ENCODE measurements at places on chromosomes 13 and 19.

GRCh38 chr13:34748073-34748472 is 194.0 kb upstream of the NBEA start:
- H3K27ac ChIP-seq: no peak overlapping the region
- no peak overlapping the region for H3K4me3 ChIP-seq
- no peaks in the 10 kb centered on the region for H3K27me3 ChIP-seq
- no peaks in the 10 kb centered on the region for H3K4me1 ChIP-seq

- no peak overlapping the region for H3K4me3 ChIP-seq
- H3K36me3 ChIP-seq: peaks cover 9% of the 10 kb centered on the region
- no peak for DNase-seq
- H3K27ac ChIP-seq: no peak overlapping the region
- H3K4me1 ChIP-seq: no peaks in the 10 kb centered on the region
Observed at GRCh38 chr13:77898097-77898496, 20.5 kb downstream of the EDNRB start.

GRCh38 chr19:7674010-7675005 is 2.6 kb upstream of the MCEMP1 start:
- H3K27ac ChIP-seq: no peak overlapping the region
- no peaks in the 10 kb centered on the region for H3K4me1 ChIP-seq
- H3K27me3 ChIP-seq: peaks cover 2% of the 10 kb centered on the region
- H3K4me3 ChIP-seq: no peak overlapping the region
- H3K36me3 ChIP-seq: no peaks in the 10 kb centered on the region

DNA sequence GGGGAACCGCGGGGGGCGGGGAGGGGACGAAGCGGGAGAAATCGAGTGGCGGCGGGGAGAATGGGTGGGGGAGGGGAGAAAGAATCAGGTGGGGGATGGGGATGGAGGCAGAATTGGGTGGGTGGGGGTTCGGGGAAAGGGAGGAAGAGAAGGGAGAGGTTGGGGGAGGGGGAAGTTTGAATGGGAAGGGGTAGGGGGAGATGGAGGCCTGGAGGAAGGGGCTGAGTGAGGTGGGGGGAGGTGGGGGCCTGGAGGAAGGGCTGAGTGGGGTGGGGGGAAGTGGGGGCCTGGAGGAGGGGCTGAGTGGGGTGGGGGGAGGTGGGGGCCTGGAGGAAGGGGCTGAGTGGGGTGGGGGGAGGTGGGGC is 403 bp upstream of the ADAMTS10 start:
- H3K4me3 ChIP-seq: peak overlapping the region; percentile 33
- no peak overlapping the region for H3K27ac ChIP-seq
- peaks cover 6% of the 10 kb centered on the region for H3K4me1 ChIP-seq
- peaks cover 7% of the 10 kb centered on the region for H3K36me3 ChIP-seq
- H3K27me3 ChIP-seq: no peaks in the 10 kb centered on the region
- DNase-seq: no peak

DNA sequence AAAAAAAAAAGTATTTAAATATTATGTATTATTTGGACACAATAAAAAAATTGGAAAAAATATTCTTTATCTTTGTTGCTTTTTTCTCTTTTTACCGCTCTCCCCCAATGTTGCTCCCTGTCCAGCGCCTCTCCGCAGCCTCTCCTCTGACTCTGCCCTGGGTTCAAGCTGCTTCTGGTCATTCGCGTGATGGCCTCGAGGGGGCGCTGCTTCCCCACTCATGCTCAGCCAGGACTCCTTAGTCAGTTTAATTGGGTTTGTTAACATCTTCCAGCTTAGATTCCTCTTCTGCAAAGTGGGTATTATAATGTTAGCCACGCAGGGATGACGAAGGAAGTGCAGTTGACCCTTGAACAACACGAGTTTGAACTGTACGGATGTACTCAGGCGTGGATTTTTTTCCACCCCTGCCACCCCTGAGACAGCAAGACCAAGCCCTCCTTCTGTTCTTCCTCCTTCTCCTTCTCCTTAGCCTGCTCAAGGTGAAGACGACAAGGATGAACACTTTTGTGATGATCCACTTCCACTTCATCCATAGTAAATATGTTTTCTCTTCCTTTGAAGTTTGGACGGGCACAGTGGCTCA is 4.9 kb upstream of the NWD1 start:
- no peak overlapping the region for H3K4me3 ChIP-seq
- H3K36me3 ChIP-seq: no peaks in the 10 kb centered on the region
- no peaks in the 10 kb centered on the region for H3K27me3 ChIP-seq

GRCh38 chr13:113898391-113898790 is 34.5 kb upstream of the GAS6 start:
- no peak overlapping the region for H3K27ac ChIP-seq
- H3K4me3 ChIP-seq: no peak overlapping the region
- DNase-seq: no peak
- no peaks in the 10 kb centered on the region for H3K4me1 ChIP-seq
- H3K27me3 ChIP-seq: no peaks in the 10 kb centered on the region

GRCh38 chr13:71278512-71278911 is 588.5 kb downstream of the DACH1 start:
- no peaks in the 10 kb centered on the region for H3K27me3 ChIP-seq
- no peak overlapping the region for H3K4me3 ChIP-seq
- no peak for DNase-seq
- no peaks in the 10 kb centered on the region for H3K36me3 ChIP-seq
- H3K4me1 ChIP-seq: no peaks in the 10 kb centered on the region

DNA sequence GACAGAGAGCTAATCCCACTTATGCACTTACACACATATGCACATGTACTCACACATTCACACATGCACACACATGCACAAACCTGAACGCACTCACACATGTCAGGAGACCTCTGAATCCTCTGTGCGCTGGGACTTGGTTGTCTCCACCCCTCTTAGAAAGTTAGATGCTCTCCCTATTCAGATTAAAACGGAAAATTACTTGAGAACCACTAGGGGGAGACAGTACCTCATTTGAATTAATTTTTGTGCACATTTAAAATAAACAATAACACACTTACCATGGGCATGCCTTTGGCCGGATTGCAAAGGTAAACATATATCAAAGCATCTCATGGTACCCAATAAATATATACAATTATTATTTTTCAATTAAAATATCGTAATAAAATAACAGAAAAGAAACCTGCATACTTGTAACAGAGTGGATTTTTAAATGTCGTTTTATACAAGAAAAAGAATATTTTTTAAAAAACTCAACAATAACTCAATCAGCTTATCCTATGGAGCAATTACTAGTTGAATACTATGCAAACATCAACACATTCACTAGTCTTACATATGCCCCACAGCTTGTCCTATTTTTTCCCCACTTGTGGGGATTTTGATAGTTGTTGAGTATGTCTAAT is 9.5 kb upstream of the LILRB4 start:
- H3K4me1 ChIP-seq: no peaks in the 10 kb centered on the region
- no peaks in the 10 kb centered on the region for H3K27me3 ChIP-seq
- no peak overlapping the region for H3K4me3 ChIP-seq
- H3K27ac ChIP-seq: no peak overlapping the region
- no peak for DNase-seq

- no peaks in the 10 kb centered on the region for H3K27me3 ChIP-seq
- no peak within 1 kb of the TSS for H3K27ac ChIP-seq
- H3K4me1 ChIP-seq: peaks cover 2% of the 10 kb centered on the region
Observed at GRCh38 chr19:12791345-12792050, at the start of gene JUNB. Gene JUNB (plus strand): TSS chr19:12791486. CDS start chr19:12791772, 286 bp downstream.

DNA sequence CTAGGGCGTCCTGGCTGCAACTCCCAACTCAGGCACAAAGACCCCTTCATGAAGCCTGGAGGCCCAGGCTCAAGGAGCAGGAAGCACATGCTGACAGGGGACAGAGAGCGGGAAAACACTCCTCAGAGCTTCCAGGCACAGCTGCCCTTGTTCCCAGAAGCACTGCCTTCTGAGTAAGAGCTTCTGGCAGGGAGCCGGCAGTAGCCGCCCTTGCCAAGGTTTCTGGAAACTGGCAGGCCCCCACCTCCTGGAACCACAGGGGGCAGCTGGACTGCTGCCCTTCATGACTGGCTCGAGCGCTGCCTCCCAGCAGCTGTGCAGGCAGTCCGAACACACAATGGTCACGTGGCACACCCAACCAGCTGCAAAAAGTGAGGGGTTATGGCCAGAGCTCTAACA is 33.6 kb upstream of the EPHX3 start:
- no peaks in the 10 kb centered on the region for H3K4me1 ChIP-seq
- DNase-seq: no peak
- peaks cover 92% of the 10 kb centered on the region for H3K36me3 ChIP-seq

- no peak overlapping the region for H3K27ac ChIP-seq
- DNase-seq: no peak
- no peaks in the 10 kb centered on the region for H3K27me3 ChIP-seq
- H3K36me3 ChIP-seq: no peaks in the 10 kb centered on the region
Observed at GRCh38 chr13:43760257-43760656, 26.5 kb downstream of the ENOX1 start.

DNA sequence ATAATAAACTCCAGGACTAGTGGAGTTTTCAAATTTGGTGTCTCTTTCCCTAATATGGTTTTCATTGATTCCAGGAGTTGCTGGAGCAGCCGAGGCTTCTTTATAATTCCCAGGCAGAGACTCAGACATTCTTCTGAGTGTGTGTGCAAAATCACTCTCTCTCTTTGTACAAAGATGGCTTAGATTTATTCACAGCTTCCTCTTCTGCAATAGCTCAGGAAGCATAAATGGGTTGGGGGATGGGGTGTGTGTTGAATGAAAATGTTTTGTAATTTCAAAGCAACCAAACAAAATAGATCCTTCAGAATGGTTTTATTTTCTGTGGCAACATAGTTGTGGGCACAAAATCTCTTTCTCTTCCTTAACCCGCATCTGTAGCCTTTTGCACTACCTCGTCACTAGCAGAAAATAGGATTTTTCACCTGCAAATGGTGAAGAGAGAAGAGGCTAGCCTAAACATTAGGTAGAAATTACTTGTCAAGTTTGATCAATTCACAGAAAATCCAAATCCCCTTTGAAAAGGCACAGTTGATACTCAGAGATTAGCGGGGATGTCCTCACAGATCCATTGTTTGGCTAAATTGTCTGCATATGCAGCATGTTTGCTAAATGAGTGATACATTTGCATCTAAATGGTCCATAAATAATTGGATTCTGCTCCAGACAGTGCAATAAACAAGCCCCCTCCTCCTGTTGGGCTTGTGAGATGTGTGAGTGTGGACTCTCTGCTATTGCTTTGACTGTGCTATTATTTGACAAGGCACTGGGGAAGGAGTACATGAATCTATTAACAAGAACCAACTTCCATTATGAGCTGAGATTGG is 66.7 kb downstream of the CBY2 start:
- no peaks in the 10 kb centered on the region for H3K27me3 ChIP-seq
- no peaks in the 10 kb centered on the region for H3K36me3 ChIP-seq
- H3K4me3 ChIP-seq: peak overlapping the region; percentile 8
- no peak overlapping the region for H3K27ac ChIP-seq
- H3K4me1 ChIP-seq: peaks cover 20% of the 10 kb centered on the region

- DNase-seq: peak; percentile 71
- H3K4me3 ChIP-seq: peak within 1 kb of the TSS; percentile 49
- H3K36me3 ChIP-seq: no peaks in the 10 kb centered on the region
- H3K27ac ChIP-seq: no peak within 1 kb of the TSS
- H3K27me3 ChIP-seq: peaks cover 15% of the 10 kb centered on the region
- H3K4me1 ChIP-seq: no peaks in the 10 kb centered on the region
Observed at GRCh38 chr19:5567360-5567969, at the start of gene TINCR. Gene TINCR (minus strand): TSS chr19:5567953.

- H3K4me3 ChIP-seq: no peak overlapping the region
- no peak for DNase-seq
- H3K27ac ChIP-seq: no peak overlapping the region
- no peaks in the 10 kb centered on the region for H3K27me3 ChIP-seq
- H3K4me1 ChIP-seq: no peaks in the 10 kb centered on the region
Observed at GRCh38 chr19:4503132-4503824, 15.0 kb downstream of the PLIN4 start.

GRCh38 chr13:97248243-97248642 is 26.1 kb downstream of the MBNL2 start:
- H3K4me3 ChIP-seq: no peak overlapping the region
- H3K27me3 ChIP-seq: no peaks in the 10 kb centered on the region
- DNase-seq: no peak
- no peaks in the 10 kb centered on the region for H3K36me3 ChIP-seq
- H3K27ac ChIP-seq: no peak overlapping the region

GRCh38 chr19:47183601-47184000 is 47.4 kb downstream of the BBC3 start:
- no peak overlapping the region for H3K27ac ChIP-seq
- DNase-seq: no peak
- no peaks in the 10 kb centered on the region for H3K4me1 ChIP-seq

DNA sequence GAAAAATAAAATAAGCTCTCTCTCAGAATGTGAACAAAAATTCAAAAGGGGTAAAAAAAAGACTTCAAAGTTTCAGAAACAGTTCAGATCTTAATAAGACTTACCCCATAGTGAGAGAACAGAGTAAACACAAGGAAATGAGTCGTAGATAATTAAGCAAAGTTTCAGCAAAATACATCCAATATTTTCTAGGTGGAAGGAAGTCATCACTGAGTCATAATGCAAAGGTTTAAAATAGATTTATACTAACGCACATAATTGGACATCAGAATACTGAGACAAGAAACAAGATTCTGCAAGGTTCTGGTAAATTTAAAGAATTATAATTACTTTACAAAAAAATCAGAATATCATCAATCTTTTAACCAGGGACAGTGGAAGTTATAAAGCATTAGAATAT is 1370.7 kb upstream of the ATXN8OS start:
- H3K4me3 ChIP-seq: no peak overlapping the region
- H3K27ac ChIP-seq: no peak overlapping the region
- no peaks in the 10 kb centered on the region for H3K36me3 ChIP-seq
- no peak for DNase-seq

DNA sequence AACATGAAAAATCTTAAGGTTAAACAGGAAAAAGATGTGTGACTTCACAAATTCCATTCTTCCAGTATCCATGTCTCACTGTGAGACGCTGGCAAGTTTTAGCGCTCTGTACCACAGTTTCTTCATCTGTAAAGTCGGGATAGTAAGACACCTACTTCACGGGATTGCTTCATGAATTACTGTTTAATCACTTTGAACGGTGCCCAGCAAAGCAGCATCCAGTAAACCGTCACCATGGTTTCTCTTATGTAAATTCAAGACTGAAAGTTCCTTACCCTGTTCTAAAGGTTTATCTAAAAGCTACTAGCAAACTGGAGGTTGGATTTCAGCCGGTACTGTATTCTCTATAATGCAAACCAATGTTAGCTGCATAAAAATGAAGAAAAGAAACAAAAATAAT is 53.5 kb downstream of the KATNAL1 start:
- H3K27me3 ChIP-seq: no peaks in the 10 kb centered on the region
- peaks cover 37% of the 10 kb centered on the region for H3K36me3 ChIP-seq
- no peak for DNase-seq

DNA sequence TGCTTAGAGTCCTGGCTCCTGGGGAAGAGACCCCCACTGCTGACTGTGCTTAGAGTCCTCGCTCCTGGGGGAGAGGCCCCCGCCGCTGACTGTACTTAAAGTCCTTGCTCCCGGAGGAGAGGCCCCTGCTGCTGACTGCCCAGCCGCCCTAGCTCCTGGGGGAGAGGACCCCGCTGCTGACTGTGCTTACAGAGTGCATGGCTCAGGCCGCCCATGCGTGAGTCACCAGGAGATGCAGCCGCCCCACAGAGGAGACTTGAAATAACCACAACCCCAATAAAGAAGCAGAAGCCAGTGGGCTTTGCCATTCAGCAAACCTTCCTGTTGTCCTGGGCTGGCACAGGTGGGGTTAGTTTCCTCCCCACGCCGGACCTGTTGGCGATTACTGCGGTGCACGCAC is 79.2 kb upstream of the C13orf46 start:
- no peaks in the 10 kb centered on the region for H3K36me3 ChIP-seq
- no peaks in the 10 kb centered on the region for H3K4me1 ChIP-seq
- DNase-seq: no peak

All from H9 (cell line).